CD8-positive, alpha-beta memory T cell (primary cell): ENCODE measurements at places on chromosomes 6 and 20.

GRCh38 chr6:53419026-53419425, 70.3 kb upstream of the ELOVL5 start:
- no peak for DNase-seq

DNA sequence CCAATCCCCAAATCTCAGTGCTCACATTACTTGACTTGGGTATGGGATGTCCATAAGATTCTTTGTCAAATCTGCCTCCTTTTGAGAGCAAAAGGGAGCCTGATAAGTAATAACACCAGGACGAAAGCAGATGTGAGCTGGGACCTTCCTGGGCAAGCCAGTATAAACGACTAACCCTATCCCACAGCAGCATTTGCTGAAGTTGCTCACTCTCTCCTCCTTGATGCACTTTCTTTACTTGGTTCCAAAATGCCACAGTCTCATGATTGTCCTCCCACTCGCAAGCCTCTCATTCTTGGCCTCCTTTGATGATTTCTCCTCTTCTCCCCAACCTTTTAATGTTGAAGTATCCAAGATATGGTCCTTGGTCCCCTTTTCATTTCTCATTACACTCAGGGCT, 44.7 kb upstream of the TAGAP start:
- no peak for DNase-seq

DNA sequence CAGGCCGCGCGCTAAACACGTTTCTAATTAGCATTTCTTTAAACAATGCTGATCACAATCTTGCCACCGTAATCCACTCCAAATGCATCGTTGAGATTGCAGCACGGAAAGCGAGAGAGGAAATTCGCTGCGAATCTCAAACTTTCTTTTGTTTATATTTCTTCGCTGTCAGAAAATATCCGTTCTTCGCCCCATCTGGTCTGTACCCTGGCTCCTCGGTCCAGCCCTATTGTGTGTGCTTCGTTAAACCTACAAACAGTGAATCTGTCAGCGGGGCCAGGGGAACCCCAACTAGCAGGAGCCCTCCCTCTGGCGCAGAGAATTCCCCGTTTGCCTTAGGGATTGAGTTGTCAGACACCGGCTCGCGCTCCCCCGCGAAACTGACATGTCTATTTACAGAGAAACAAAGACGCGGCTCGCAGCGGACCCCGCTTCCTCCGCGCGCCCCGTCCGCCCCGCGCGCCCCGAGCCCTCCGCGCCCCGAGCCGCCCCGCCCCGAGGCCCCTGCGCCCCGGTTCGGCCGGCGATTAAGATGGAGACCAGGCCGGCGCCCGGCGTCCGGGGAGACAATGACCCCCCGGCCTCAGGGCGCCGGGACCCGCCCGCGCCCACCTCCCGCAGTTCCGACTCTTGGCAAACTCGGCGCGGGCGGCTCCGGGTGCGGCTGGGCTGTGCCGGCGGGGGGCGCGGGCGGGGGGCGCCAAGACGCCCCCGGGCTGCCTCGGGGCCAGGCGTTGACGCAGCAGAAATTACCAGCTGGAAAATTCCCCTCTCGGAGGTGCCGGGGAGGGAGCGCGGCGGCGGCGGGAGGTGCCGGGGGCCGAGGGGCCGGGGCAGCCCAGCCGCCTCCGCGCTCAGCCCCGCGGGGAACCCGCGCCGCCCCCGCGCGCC, 874 bp downstream of the ZBTB46 start:
- DNase-seq: no peak

DNA sequence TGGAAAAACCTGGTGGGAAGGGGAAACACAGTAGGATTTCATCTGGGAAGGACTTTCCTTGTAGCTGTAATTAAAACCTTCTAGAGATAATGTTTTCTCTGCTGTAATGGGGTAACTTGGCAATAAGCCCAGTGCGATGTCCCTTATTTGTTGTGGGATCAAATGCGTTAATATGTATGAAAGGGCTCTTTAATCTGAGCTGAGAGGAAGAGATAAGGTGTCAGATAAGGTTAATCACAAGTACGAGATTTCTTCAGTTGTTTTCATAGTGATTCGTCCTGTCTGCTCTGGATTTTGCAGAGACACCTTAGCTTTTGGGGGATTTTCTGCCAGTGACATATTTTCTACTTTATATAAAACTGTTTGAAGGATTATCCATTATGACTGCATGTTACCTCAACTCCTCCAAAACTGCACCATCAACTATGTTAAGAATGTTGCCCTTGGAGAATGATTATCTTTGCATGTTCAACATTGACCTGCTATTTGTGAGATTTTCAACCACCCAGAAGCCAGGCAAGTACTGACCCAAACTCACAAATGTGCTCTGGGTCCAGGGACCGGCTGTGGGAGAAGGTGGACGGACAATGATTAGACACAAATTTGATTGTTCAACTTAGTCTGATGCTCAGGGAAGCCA, 21.2 kb upstream of the ELOVL5 start:
- DNase-seq: no peak

DNA sequence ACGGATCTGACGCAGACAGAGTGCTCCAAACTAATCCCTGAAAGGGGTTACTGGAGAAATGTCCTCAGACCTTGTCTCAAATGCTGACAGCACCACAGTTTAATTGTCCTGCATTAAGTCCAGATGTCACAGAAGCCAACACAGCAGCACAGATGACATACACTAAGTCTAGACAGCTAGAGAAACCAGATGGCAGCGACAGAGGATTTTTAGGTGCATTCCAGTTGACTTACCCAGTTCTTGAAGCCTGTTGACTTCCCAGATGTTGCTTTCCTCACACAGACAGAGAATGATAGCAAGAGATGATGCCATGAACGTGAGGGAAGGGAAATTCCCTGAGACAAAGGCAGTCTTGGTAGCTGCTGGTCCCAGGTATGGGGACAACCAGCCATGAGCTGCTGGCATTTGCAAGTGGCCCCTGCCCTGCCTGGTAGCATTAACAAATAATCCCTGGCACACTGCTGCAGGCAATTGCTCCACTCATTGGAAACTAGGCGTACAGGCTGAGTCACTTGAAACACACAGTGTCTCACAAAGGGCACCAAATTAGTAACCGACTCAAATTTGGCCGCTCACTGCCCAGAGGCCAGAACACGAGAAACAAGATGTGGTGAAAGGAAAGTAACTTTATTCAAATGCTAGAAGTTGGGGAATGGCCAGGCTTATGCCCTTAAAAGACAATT, 52.2 kb downstream of the ADGB start:
- DNase-seq: no peak

DNA sequence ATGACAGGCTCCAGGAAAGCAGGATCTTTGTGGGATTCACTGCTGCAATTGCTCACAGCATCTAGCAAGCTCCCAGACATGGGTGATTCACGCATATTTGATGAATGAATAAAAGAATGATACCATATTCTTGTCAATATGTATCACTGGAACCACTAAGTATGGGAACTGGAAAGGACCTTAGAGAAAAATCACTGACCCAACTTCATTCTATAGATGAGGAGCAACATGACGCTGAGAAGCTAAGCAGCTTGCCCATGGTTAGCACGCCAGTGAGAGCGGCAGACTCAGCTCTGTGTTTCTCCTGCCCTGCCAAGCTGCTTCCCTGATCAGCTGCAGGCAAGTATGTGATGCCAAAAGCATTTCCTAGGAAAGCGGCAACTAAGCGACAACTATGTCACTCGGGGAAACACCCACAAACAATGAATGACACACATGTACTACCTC, 66.8 kb downstream of the PPP1R3G start:
- DNase-seq: no peak

- no peak for DNase-seq
These were observed 508.0 kb downstream of the TBC1D32 start for GRCh38 chr6:120826253-120826652.

GRCh38 chr6:26743157-26743821, 83.7 kb upstream of the ZNF322 start:
- DNase-seq: no peak

DNA sequence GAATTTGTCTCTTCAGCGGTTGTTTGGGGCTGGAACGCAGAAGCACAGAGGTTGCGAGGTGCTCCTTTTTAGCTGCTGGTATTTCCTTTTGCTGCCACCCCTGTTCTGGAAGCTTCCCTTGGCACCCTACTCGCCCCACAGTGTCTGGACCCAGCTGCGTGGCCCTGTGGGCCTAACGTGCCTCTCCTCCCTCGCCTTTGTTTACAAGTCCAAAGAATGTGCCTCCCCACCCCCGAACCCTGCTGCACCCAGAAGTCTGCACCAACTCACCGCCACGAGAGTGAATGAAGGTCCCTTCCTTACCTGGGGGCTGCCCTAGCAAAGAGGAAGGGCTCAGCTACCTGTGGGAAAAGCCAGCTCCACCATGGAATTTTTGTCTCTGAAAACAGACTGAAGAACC, 139.7 kb upstream of the RPS6KA2 start:
- no peak for DNase-seq

DNA sequence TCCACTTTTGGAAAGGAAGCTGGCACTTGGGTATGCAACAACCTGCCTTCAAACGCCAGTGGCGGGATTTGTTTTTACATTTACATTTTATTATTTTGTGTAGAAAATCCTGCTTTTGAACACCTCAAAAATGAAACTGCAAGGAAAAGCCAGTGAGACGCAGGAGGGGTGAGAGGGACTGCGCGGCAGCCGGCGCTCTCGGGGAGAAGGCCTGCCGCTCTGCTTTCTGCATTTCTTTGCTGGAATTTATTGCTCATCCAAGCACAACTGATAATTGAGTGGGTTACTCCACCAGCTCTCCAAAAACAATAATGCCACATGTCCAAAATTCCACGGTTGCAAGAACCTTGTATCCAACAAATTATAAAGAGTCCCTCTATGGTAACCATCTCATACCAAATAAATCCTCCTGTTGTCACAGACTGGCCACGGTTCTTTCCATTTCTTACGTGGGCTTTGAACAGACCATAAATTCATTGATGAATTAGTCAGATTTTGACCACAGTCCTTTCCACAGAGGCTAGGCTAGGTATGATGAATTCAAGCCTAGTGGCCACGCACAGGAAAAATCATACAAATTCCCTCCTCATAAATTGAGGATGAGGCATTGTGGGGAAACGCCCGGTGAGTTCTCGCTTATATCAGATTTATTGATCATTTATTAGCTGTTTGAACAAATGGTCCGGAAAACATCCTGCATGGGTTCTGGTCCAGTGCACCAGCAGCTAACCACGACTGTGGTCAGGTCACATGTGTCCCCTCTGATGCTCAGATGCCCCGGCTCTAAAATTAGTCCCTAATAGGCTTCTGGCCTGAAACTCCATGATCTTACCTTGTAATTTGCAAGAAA, 31.6 kb upstream of the FOXC1 start:
- DNase-seq: no peak

GRCh38 chr6:117829594-117830319, 77.3 kb upstream of the SLC35F1 start:
- DNase-seq: no peak

DNA sequence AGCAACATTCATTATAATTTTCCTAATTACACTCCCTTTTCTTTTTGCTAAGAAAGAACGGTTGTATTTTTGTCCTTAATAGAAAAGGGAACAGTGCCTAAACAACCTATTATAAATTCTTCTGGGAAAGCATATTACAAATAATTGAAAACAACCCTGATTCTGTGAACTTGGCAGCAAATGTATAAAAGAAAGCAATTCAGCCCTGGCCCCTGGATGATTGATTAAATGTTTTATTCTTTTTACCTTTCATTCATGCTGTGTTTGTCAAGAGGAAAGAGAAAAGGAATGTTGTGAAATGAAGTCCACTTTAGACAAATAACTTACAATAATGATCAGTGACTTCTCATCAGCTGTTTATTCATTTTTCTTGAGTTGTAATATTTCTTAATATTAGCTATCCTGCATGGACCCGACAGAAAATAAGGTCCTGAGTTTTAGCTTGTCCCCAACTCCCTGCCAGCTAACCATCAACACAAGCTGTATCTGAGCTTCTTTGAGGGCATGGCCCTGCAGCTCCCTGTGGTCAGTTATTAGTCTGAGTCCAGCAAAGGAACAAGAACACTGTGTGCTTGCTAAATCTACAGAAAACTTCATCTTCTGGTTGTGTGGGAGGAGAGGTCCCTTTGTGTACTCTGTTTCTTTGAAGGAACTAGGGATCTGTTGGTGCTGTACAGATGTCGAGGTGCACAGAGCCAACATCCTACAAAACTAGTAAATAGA, 248.2 kb downstream of the LAMA2 start:
- DNase-seq: no peak

DNA sequence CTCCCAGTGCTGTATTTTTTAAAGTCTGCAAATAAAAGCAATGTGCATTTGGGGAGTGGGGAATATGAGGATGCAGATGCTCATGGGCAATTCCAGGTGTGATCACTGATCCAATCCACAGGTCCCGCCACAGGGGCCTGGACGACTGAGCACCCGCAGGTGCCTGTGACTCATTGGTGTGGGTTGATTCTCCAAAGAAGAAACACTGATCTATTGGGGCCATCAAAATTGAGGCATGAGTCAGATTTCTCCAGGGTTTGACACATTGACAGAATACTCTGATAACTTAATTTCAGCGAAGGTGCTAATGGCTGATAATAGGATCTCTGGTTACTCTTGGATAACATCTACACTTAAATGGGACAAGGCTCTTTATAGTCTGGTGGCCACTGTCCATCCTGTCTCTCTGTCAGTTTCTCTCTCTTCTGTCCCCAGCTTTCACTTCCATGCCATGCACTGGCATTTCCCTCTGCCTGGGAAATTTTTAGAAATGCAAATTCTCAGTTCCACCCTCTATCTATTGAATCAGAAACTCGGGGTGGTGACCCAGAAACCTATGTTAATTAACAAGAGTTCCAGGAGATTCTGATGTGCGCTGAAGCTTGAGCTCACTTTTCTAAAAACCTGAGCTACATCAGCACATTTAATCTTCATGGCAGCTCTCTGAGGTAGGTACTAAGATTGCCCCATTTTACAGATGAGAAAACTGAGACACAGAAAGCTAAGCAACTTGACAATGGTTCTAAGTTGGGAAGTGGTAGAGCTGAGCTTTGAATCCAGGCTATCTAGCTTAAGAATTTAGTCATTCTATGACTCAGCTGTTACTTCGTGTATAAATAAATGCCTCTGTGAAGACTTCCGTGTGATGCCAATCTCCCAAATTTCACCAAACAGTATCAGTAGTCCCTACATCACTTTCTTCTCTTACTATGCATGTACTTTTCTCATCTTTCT, 10.2 kb upstream of the RCAN2 start:
- DNase-seq: no peak

DNA sequence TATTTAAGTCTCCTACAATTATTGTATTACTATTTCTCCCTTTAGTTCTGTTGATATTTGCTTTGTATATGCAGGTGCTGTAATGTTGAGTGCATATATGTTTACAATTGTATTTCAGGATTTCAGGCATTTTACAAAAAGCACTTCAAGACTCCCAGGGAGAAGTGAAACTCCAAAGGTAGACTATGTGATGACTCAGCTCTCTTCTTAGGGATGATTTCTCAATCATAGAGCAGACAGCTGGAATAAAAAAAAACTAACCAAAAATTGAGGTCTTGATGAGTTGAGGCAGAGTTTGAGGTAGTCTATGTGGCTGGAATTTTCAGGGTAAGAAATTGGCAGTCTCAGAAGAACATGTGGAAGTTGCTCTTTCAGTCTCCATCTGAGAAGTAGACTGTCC, 786.1 kb downstream of the TFAP2A start:
- DNase-seq: no peak

- no peak for DNase-seq
These were observed 18.0 kb upstream of the SLCO4A1 start for GRCh38 chr20:62624325-62624690.
